ENCODE measurements at places on chromosomes 3 and 15.
A peak's percentile ranks its signal among the peaks of the same experiment; 100 is the strongest.

- no peak for DNase-seq
Observed at GRCh38 chr3:72062017-72062416, 277.1 kb upstream of the PROK2 start.

DNA sequence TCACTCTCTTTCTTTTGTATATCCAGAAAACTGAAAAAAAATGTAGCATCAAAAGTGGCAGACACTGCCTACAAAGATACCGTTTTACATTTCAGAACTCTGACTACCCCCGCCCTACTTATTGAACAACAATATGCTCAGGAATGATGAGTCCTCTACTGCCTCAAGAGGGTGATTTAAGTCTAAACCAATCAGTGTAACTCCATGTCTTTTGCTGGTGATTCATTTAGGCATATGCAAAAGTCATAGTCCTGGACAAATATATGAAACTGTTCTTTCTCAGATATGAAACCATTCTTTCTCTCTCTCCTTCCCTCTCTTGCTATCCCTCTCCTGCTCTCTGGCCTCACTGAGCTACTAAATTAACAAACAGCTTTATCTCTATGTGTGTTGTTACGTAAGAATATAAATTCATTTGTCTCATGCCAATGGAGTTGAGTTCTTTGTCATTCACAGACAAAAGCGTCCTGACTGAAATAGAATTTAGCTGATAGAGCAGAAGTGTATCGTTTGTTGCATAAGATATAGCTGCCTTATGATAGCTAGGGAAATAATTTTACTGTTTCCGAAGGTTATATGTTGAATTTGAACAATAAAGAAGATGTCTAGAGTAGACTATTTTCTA, 133.7 kb upstream of the OSTN start:
- DNase-seq = no peak

DNA sequence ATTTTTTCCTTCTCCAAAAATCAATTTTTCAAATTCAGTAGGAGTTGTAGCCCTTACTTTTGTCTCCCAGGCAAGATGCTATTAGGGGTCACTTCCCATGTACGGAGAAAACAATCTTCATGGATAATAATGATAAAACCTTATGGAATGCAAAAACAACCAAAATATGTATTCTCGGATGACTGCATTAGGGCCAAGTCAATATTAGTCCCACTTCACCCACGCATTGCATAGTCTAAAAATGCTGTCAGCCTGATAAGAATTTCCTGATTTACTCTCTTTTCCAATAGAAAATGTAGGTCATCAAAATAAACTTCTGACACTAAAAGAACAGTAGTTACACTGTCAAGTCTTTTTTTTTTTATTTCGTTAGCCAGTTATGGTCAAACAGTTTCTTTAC, 2.7 kb downstream of the VGLL3 start:
- no peak for DNase-seq

DNA sequence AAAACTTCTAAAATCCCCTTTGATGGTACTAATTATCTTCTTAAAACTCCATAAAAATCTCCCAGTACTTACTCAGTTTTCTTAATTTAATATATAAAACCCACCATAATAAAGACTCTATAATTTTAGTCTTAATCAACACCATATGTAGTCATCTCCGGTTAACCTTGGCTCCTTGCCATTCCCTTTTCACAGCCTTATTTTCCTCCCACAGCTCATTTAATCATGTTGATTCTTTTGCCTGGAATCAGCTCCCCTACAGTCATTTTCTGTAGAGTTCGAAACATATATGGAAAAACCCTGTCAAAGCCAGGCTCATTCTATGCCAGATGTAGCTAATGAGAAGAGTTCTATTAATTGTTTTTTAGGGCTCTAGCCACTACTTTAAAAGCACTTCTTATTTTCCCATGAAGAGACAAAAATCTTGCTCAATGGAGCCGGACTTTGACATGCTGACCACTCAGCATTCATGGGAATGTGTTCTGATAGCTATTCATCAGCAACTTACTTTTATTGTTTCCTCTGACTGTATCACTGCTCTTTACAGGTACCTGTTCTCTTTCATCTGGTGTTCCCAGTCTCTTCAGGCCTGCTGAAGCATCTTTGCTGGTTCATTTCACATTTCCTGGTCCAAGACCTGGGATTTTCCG, 573.4 kb downstream of the NAALADL2 start:
- no peak for DNase-seq

- no peak for DNase-seq
Observed at GRCh38 chr15:82900511-82901060, 51.9 kb downstream of the HOMER2 start.

GRCh38 chr3:189632242-189632641, 1.1 kb downstream of the TP63 start:
- no peak for DNase-seq

GRCh38 chr3:129224984-129225393, 24.4 kb upstream of the COPG1 start:
- peak; percentile 98 for DNase-seq

- no peak for DNase-seq
Observed at GRCh38 chr3:13853256-13853977, 26.5 kb downstream of the WNT7A start.

- no peak for DNase-seq
Observed at GRCh38 chr3:131645638-131646037, 142.9 kb upstream of the MRPL3 start.

DNA sequence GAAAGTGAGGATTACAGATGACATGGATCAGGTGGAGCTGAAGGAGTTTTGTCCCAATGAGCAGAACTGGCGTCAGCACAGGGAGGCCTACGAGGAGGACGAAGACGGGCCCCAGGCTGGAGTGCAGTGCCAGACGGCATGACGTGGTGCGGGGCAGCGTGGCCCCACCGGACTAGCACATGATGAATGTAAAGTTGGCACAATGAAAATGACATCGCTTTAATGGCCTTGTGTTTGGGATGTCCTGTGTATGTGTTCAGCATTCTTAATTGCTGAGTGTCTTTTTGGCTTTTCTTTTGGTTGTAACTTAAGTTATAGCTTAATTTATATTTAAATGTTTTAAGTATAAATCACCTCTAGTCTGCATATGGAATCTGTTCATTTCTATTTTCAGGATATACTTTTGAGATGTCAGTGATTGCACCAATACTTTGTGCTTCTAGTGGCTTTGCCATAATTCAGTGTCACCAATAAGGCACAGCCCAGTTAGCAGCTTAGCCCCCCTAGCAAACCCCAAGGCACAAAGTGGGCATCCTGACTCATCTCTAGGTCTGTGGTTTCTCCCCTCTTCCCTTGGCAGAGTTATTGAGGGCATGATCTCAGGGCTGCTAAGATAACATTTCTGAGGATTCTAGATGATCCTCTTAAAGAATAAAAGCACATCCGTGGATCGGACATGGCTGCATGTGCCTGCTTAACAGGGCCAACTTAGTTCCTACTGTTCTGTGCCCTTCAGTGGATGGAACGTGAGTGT, 16.1 kb downstream of the DNAJA4 start:
- DNase-seq = no peak

- no peak for DNase-seq
Observed at GRCh38 chr3:69831737-69832136, 92.5 kb downstream of the MITF start.

DNA sequence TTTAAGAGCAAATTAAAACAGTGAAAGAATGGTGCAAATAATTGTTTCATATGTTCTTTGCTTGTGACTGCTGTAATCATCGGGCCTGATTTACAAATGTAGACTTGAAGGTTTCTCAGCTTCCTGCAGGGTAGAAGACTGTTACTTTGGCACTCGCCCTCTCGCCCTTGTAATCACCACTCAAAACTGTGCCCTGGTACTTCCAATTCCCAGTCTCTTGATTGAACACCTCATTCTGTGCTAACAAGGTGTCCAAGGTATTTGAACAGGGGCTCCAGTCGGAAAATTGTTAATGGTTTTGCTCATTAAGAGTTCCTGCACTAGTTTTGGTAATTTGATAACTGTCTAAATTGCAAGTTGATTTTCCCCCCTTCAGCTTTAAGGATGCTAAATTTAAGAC, 209.5 kb downstream of the ZIC1 start:
- DNase-seq = no peak

GRCh38 chr3:160449636-160450598, at the start of gene TRIM59:
TRIM59 (minus strand) TSS chr3:160449786; CDS start chr3:160439183, 10,603 bp downstream.
- peak; percentile 94 for DNase-seq

Data from inflammatory macrophage (primary cell).